Fibroblast of skin of right biceps (primary cell): ENCODE measurements at places on chromosomes 11 and 22.

DNA sequence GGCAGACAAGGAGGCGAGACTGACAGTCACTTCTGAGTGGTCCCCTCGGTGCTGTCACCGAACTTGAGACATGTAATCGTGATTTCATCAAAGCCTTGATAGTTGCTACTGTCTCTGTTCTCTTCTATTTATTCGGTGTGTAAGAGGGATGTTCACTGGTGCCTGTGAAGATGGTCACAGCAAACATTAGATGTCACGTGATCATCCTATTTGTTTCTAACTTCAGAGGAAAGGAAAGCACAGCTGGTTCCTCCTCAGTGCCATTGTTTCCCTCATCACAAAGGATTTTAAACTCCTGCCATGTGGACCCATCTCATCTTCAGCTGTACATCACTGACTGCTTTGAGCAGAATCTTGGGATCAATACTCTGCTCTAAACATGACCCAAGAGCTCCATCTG is 73.1 kb upstream of the CLMP start:
- no peak for DNase-seq

- DNase-seq = peak; percentile 6
Measured at GRCh38 chr11:92552942-92553341, 328.3 kb downstream of the FAT3 start.

GRCh38 chr11:83317757-83318690 is 31.9 kb upstream of the CCDC90B start:
- no peak for DNase-seq

DNA sequence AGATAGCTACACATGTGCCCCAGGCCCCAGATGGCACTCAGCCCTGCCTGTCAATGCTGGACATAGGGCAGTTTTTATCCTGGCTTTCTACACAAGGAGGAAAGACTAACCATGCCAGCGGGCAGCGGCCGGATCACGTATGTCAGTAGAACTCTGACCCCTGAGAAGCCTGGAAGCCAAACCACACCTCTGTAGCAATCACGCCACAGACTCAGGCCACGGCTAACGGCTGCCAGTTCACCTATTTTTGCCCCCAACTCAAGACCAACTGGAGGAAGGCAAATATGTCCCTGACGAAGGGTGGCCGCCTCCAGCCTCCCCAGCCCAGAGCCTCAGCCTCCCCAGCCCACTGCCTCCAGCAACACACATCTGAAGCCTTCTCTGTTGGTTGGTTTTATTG is 7.2 kb upstream of the CD81 start:
- DNase-seq = no peak

- DNase-seq = no peak
Measured at GRCh38 chr11:130198964-130199363, 39.4 kb downstream of the ST14 start.

DNA sequence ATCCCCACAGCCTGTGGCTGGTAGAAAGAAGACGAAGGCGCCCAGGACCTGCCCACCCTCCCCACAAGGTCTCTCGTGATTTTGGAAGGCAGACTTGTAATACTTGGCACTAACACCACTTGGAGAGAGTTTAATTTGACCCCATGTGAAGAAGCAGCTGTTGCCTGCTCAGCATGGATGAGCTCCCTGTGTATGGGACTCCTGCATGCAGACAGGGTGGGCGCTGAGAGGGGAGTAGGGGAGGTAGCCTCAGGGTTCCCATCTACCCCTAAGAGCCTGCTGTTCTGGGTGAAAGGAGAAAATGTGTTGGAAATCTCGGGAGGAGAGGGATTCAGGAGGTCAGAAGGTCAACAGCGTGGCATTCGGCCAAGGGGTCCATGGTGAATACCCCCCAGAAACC is 625.9 kb downstream of the TBC1D22A start:
- no peak for DNase-seq

DNA sequence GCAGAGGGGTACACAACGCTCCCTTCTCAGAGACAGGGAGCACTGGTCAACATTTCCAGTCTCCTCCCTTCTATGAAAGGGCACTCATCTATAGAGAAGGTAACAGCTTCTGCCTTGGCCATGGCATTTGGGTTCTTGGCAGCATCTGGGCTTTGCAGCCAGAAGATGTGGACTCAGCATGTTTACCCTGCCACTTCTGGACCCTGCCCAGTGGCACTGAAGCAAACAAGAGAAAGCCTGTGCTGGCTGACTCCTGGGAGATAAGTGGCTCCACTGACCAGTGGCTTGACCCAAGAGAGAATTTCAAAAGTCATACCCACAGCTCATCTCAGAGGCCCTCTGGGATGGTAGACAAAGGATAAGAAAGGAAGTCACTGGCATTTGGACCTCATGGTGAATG is 8.0 kb downstream of the CSNK2A3 start:
- no peak for DNase-seq

DNA sequence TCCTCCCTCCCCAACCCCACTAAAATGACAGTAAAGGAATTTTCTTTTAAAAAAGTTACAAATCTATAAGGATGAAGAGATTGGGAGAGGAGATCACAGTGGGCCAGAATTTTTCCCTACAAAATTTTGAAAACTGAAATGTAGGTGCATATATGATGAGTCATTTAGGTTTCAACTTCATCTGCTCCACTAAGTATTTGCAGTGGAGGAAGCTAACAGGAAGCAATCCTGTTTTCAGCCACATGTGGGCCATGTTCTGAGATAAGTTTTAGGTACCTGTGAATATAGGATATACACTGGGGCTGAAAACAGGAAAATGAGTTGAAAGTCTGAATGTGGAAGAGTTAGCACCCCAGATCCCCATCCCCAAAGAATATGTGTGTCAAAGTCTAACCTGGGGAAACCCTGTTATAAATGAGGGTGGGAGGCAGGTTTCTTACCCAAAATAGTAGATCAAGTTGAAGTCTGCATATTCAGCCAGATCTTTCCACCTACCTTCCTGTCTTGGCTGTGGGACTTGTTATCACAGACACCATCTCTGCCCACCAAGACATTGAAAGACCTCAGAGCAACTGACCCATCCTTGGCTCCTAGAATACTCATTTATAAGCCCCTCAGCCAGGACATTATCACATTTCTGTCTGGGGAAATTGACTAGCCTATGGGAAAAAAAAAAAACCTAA is 87.3 kb downstream of the PACS1 start:
- peak; percentile 12 for DNase-seq

DNA sequence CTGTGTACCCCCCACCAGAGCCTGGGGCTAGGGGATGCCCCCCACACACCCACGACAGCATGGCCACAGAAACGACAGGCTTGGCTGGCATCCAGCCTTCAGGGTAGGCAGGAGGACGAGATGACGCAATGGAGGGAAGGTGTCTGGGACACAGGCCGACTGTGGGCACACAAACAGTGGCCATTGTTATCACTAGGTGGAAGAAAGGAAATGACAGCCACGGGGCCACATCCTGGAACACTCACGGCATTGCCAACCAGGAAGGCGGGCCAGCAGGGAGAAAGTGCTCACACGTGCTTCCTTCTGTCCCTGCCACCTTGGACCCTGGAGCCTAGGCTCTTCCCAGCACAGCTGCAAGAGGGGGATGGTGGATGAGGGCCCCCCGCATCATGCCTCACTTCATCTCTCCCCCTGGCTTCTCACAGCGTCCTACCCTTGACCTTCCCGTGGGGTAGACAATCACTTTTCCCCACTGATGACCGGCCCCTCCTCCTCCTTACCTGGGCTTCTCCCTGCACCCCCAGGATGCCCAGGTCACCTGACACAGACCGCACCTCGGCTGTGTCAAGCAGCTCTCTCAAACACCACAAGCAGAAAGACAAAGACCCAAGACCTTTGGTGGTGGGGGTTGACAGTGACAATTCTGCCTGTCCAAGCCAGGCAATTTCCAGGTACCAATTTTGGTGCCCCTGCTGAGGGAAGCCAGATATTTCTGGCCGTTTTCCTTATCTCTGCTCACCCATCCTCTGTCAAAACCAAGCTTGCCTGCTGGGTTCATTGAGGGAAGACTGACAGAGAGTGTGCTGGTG is 8.6 kb downstream of the PLA2G6 start:
- DNase-seq = no peak

- DNase-seq = no peak
Measured at GRCh38 chr11:44274404-44274803, 35.5 kb downstream of the ALX4 start.

DNA sequence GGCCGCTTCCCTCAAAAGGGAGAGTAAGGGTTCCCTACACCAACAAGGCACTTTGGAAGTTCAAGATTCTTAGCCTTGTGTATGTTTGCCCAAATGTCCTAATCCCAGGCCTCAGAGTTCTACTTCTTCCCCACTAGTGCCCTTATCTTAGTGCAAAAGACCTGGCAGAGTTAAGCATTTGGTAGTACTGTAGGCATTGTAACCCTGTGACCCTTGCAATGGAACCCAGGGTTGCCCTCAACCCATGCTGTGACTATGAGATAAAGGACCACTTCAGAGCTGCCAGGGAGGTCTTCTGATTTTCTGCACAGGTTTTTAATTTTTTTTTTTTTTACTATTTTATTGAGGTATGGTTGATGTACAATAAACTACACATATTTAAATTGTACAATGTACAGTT is 65.1 kb downstream of the C11orf65 start:
- no peak for DNase-seq

- no peak for DNase-seq
Measured at GRCh38 chr22:19879643-19879991, 24.9 kb upstream of the GNB1L start.

GRCh38 chr11:16186680-16187079 is 169.7 kb downstream of the SOX6 start:
- DNase-seq = no peak

GRCh38 chr11:44680982-44681597 is 45.7 kb upstream of the TSPAN18 start:
- DNase-seq = no peak

- no peak for DNase-seq
Measured at GRCh38 chr11:64180891-64181290, 5.1 kb upstream of the STIP1 start.

DNA sequence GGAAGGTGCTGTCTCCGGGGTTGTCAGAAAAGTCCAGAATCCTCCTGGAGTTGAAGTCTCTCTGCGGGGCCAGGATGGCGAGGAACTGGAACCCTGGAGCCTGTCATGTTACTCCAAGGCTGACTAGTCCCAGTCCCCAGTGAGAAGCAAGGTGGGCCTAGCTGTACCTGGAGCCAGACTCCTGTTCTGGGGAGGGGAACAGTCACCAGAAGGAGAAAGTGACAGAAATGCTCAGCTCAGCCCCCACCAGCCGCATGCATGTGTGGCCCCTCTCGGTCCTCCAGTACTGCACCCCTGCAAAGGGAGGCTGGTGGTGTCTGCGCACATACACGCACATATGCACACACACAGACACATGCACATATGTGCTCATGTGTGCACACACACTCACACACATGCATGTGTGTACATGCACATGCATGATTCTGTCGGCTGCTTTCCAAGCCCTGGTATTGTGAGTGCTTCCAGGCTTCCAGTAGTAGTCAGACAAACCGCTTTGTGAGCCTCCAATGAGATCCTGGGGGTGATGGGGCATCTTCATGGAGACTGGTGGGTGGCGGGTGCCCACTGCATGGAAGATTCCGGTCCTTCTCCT is 54.3 kb downstream of the RTL6 start:
- no peak for DNase-seq

GRCh38 chr11:68839911-68840641 is 1.6 kb downstream of the CPT1A start:
- peak; percentile 15 for DNase-seq

GRCh38 chr11:80458376-80458775 is 1017.5 kb upstream of the TENM4 start:
- no peak for DNase-seq

GRCh38 chr11:81916451-81916850 is 817.2 kb downstream of the FAM181B start:
- DNase-seq = peak; percentile 35

GRCh38 chr22:40332319-40332781 is 13.9 kb upstream of the ADSL start:
- DNase-seq = peak; percentile 51

GRCh38 chr22:28142361-28142961 is 223.4 kb upstream of the PITPNB start:
- DNase-seq = peak; percentile 97

- DNase-seq = peak; percentile 12
Measured at GRCh38 chr22:24141586-24141985, 39.7 kb upstream of the SUSD2 start.

DNA sequence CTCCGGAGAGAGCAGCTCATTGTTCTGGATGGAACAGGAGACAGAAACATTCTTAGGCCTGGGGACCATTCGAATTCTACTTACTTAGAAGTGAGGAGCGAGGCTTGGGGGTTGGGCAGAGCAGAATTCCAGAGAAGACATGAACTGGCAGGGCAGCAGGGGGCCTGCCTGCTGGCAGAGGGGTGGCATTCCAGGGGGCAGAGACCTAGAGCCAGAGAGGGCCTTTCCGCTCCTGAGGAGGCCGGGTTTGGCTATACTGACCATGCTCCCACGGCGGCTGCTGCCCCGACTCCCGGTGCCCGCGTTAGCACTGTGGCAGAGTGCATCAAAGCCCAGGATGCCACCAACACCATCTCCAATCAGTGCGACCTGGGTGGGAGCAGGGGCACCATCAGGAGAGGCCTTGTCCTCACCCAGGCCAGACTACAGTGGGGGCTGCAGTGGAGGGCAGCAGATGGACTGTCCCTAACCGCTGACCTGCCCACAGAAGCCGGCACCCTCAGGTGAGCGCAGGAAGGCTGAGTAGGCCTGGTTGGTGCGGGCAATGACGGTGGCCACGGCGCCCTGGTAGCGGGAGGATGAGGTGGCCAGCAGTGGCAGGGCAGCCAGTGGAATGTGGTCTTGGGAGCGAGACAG is 7.4 kb downstream of the PITPNM1 start:
- DNase-seq = no peak

DNA sequence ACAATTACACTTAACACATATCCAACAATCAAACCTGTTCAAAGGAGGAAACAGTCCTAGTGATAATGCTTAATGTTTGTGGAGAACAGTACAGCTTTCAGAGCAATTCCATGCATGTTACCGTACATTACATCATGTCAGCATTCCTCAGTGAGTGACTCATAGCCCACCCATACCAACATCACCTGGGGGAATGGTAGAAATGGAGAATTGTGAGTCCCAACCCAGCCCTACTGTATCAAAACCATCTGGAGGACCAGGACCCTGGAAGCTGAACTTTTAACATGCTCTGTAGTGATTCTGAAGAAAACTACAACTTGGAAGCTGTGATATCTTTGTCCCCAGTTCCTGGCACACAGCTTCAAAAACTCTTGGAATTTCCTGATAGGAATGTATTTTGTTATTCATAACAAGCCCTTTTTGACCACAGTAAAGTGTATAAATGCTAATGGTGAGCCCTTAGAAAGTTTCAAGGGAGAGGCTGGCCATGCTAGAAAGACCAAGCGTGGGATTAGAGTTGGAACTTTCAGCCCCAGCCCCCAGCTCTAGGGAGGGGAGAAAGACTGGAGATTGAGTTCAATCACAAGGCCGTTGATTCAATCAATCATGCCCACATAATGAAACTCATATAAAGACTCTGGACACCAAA is 301.1 kb downstream of the BUD13 start:
- DNase-seq = peak; percentile 92
